Mucosa of gallbladder (tissue), 1 donor: ENCODE measurements at places on chromosomes 4 and X.

DNA sequence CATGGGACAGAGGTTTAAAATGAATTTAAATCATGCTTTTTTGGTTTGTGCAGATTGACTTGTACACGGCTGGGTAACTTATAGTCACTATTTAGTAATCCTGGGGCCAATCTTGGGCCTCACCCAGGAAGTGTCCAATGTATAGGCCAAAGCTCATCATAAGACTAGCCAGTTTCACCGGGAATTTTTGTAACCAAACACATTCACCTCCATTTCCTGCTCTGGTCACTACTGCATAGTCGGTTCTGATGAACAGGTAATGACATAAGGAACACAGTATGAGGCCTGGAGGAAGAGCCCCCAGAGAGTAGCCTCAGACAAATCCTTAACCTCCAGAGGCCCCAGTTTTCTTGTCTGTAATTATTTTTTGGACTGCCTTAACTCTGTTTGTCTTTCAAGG, 81.9 kb downstream of the HPRT1 start:
- no peak for DNase-seq

DNA sequence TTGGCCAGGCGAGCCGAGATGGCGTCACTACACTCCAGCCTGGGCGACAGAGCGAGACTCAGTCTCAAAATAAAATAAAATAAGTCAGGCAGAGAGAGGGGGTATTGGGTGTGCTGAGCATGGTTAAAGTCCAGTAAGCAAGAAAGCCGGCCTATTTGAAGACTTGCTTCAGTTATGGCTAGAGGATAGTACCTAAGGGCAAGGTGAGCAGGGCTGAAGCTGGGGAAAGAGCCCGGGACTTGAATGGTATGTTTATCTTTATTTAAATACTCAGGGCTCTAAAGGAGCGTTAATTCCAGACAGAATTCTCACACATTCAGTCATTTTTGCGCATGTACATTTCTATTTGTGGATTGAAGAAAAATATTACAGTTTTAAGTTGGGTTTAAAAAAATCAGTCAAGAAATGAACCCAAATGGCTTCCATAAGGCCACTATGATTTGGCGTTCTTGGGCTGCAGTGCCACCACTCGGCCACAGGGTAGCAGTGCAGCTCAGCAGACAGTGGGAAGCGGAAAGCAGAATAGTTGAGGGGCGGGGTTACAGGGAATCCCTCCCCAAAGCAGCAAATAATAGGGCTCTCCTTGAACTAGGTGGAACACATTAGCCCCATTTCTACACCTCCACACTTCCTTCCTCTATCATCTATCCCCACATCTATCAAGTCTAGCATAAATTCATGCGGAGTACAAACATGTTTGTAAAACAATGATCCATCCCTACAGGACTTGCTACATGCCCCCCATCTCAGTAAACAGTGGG, 37.2 kb upstream of the SH3D19 start:
- DNase-seq, result peak; percentile 85

DNA sequence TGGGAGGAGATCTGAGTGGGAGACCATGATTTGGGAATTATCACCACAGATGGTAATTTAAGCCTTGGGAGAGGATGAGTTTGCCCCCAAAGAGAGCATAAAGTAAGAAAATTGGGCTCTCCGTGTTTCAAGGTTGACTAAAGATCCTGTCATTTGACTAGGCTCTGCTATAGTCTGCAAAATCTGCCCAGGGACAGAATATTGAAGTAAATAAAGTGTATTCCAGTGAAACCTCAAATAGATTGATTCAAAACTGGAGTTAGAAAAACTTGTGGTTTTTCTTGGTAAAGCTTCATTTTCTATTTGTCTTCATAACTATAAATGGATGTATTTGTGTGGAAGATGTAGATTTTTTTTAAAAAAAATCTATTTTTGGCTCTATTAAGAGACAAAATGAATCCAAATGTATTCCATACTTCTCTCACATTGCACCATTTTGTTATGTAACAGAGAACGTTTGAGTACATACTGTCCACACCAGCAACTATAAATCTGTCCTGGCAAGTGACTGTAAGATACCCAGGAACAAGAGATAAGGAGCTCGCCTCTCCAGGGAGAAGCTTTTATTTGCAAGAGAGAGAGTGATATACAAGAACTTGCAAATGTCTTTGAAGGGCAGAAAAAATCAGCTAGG, 170.2 kb downstream of the CBR4 start:
- DNase-seq, result no peak

DNA sequence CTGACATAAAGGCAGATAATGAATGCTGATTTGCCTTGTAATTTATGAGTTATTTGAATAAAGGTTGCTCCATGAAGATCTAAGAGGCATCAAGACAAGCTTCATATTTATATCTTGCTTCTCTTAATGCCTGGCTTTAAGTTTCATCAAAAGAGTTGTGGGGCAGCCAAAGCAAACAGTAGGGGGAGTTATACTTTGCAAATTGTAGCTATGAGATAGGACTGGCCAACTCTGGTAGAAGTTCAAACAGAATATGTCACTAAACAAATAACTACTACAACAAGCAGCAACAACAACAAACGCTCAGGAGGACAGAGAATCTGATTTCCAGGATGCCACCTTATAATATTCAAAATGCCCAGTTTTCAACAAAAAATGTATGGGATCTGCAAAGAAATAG, 69.1 kb upstream of the PLAC1 start:
- DNase-seq, result no peak

DNA sequence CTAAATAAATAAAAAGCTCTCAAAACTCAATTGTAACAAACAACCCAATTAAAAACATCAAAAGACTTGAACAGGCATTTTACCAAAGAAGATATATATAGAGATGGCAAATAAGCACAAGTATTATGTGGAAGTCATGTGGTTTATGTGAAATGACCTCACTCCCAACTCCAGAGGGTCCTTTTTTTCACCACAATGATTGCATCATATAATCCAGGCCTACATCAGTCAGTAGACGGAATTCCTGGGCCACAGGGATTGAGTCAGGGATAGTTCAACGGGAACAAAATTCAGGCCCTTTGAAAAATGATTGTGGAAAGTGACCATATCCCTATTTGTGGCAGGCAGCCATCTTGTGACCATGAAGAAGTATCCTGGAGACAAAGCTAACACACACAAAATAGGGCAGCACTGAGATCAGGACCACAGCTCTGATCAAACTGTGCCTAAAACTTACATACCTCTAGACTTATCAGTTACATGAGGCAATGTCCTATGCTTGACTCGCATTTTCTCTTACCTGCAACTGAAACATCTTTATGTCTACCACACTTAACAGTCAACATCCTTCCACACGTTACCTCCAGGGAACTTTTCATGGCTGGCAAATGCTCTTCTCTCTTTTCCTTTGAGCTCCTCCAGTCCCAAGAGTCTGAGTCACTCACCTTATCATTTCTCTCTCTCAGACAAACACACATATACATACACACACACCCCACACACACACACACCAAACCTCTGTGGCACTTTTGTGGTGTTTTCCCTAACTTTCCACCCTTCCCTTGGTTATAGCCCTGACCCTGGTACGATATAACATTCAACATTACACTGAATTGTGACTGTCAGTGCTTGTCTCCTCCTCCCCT, 113.5 kb downstream of the PHF8 start:
- DNase-seq, result no peak

- no peak for DNase-seq
Measured at GRCh38 chrX:22430701-22431100, 158.0 kb downstream of the CBLL2 start.

DNA sequence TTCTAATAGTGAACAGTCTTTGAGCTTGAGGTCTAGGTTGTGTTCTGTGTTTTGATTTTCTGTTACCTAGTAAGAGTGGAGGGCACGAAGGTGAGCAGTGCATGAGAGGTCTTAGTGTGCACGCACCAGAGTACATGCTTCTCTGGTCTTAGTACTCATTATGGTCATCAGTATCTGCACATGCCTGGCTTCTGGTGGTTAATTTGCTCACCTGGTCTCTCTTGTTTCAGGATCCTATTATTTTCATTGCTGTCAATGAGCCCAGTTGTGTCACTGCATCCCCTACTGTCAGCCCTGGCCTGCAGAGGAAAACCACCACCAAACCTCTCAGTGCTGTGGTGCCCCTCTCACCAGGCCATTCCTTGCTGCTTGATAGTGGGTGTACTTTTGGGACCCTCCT, 54.8 kb downstream of the NSUN7 start:
- no peak for DNase-seq

DNA sequence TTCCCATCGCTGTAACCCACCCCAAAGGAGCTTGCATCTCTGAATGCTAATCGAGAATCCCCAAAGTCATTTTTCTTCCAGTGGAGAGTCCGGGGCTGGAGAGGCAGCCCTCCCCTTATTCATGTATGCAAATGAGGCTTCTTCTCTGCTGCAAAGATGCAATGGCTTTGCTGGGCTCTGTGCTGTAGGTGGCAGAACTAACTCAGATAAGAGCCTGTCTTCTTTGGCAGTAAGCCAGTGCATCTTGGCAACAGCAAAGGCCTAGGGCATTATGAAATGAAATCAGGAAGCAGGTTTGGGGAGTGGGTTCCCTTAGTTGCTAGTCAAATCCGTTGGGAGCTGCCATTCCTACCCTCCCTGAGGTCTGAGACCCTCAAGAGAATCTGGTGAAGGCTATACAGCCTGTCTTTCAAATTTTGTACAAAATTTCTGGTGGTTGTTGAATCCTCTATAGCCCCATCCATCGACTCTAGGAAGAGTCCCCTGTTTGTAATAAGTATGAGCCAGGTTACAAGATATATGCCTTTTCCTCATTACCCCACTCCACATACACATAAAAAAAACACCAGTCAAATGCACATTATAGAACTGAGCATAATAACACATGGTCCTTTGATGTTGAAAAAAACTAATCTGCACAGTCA, 290.6 kb upstream of the TAPT1 start:
- DNase-seq, result peak; percentile 61

GRCh38 chr4:47747846-47748494, 89.9 kb downstream of the CORIN start:
- no peak for DNase-seq

GRCh38 chrX:123223859-123224258, 39.8 kb downstream of the GRIA3 start:
- DNase-seq, result no peak

- no peak for DNase-seq
Measured at GRCh38 chrX:149830192-149830873, 48.6 kb downstream of the MAGEA9 start.

DNA sequence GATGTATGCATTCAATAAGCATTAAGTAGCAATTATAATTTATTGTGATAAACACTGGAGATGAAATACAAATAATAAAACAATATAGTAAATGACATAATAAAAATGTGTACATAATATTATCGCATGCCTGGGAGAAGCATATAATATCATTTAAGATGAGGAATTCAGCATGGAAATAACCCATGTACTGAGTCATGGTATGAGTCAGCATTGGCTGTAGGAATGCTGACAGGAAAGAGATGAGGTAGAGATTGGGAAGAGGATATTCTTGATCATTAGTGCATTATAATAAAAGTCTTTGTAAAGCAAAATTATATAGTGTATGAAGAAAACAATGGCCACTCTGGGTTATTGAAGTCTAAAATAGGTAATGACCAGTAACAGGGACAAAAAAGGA, 82.8 kb downstream of the MAGEB10 start:
- DNase-seq, result no peak

DNA sequence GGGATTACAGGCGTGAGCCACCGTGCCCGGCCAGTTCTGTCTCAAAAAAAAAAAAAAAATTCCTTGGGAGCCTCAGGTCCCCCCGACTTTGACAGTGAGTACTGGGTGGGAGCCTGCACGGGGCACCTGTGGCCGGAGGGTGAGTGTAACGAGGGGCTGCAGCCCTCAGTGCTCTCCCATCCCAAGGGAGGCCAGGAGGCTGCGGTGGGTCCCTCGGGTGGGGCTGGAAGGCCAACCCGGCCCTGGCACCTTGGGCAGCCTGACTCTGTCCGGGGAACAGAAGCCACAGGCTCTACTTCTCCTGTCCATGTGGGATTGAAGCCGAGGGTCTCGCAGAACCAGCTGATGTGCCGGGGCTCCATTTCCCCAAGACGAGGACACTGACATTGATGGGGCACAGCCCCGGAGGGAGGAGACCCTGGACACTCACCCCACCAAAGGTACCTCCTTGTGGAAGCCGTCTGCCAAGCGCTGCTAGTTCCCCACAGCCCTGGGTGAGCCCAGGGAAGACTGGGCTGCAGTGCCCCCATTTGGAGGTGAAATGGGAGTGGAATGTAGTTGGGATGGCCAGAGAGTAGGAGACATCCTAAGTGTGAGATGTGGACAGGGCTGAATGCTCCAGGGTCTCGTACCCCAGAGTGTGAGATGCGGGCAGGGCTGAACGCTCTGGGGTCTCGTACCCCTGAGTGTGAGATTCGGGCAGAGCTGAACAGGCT, 2.3 kb upstream of the SLC26A1 start:
- DNase-seq, result no peak

- DNase-seq, result no peak
Measured at GRCh38 chr4:177427192-177427591, 15.0 kb downstream of the AGA start.

GRCh38 chr4:85457752-85458467, 17.0 kb upstream of the ARHGAP24 start:
- DNase-seq, result no peak

- no peak for DNase-seq
Measured at GRCh38 chrX:112849016-112849415, 8.4 kb upstream of the AMOT start.

- DNase-seq, result no peak
Measured at GRCh38 chrX:57172544-57172943, 35.3 kb upstream of the SPIN2A start.

DNA sequence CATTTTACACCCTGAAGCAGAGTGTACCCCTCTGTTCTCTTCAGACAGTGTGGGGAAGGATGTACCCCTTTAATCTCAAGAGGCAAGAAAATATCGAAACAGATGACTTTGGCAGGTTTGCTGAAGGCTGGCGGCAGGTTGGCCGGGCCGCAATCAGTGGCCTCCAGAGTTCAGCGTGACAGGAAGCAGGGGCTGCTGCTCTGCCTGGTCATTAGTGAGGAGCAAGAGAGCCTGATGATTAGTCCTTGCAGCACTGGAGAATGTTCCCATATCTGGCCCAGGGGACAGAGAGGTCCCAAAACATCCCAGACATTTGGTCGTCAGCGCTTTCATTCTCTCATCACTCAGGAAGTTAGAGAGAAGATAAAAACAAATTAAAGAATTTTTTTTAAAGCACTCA, 352.8 kb downstream of the SPRY1 start:
- DNase-seq, result no peak

DNA sequence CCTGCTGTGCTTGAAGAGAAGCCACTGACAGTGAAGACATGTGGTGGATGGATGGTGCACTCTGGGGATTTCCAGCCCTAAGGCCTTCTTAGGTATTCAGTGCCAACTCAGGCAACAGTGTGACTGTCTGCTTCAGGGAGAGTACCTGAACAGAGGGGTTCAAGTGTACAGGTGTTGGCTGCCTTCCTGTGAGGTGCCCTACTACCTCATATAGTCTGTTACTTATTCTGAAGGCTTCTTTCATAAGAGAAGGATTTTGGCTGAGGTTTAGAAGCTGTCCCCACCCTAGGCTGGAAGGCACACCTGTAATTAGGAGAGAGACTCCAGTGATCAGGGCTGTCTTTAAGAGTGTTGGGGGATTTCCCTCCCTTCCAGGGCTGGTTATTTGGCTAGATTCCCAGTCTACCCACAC, 1.8 kb downstream of the FTHL17 start:
- no peak for DNase-seq

- no peak for DNase-seq
Measured at GRCh38 chr4:184688447-184688846, 38.9 kb downstream of the PRIMPOL start.
